Fibroblast of mammary gland (primary cell): ENCODE measurements at places on chromosomes 16 and 17.

GRCh38 chr17:1553354-1554266 lies 9.0 kb downstream of the PITPNA start:
- no peak for DNase-seq

GRCh38 chr17:48551214-48551555 lies 6.3 kb upstream of the HOXB2 start:
- no peak for DNase-seq

GRCh38 chr17:62852195-62852594 lies 44.1 kb upstream of the MARCHF10 start:
- DNase-seq: no peak

- no peak for DNase-seq
These were observed 4.7 kb upstream of the ZNF423 start for GRCh38 chr16:49860593-49860992.

DNA sequence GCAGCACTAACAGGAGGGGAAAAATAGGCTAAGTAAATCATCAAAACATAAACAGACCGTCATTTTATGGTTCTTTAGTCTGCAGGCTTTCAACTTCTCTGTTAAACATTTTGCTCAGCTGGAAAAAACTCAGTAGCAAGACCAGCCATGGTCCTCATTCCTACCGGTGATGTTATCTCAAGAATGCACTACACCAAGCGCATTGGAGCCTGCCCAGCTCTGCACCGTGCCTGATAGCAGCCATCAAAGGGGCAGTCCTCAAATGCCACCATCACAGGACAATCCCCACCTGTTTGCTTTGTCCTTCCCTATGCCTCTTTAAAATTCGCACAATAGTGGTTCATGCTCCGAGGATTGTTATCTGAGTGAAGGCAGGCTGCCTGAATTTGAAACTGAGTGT lies 181.5 kb upstream of the MON1B start:
- DNase-seq: no peak

GRCh38 chr16:106623-107324 lies 28.7 kb downstream of the MPG start:
- DNase-seq: peak; percentile 84
